ENCODE measurements at places on chromosomes 4 and X.

- no peak for DNase-seq
Measured at GRCh38 chr4:184854673-184855072, 28.9 kb upstream of the ACSL1 start.

DNA sequence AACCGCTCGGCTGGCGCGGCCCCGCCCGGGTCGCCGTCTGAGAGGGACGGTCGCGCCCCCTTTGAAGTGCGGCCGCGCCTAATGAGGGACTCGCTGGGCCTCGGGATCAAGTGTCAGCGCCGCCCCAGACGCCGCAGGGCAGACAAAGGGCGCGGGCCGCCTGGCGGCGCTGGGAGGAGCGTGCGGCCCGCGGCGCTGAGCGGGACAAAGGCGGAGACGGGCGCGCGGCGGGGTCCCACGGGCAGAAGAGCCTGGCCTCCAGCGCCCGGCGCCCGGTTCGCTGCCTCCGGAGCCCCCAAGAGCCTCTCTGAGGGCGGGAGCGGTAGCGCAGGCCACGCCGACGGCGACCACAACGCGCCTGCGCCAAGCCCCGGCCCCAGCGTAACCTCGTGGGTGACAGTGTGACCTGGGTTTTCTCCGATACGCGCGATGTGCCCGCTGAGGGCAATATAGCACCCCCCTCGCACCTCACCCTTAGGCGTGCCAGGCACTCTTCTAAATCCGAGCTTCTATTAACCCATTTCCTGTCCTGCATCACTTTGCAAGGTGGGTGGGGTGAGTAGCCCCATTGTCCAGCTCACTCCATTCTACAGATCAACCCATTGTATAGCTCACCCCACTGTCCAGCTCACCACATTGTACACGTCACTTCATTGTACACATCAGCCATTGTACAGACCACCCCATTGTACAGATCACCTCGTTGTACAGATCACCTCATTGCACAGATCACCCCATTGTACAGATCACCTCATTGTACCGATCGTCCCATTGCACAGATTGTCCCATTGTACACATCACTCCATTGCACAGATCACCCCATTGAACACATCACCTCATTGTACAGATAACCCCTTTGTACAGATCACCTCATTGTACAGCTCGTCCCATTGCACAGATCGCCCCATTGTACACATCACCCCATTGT, 33.7 kb upstream of the STX18 start:
- DNase-seq, result peak; percentile 79

- DNase-seq, result no peak
Measured at GRCh38 chr4:165011403-165011802, 20.4 kb upstream of the TRIM60 start.

DNA sequence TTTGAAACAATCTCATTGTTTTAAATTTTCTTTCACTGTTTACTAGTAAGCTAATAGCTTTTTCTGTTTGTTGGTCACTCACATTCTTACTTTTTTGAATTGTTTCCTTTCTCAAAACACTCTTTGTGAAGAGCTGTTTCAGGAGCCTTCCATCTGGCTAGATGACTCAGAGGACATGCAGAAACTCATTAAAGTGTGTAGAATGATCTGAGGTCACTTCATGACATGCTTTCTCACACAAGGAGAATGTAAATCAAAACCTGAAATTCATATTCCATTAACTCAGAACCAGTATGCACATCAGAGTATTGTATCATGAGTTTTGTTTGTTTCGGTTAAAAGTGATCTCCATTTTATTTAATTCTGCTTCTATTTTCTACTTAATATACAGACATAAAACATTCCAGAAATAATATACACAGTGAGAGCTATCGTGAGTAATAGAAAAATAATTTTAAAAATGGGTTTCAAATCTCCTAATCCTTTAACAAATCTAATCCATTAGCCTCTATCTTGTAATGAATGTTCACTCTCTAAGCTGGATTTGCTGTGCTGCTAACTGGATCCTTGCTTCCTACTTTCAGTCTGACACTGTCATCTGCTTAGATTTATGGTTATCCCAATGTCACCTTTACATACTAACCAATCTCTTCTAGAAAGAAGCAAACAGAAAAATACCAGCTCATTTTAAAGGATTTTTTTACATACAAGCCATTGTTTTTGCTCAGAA, 449.6 kb downstream of the FSTL5 start:
- DNase-seq, result no peak

- DNase-seq, result no peak
Measured at GRCh38 chr4:124873361-124874171, 161.0 kb upstream of the ANKRD50 start.

DNA sequence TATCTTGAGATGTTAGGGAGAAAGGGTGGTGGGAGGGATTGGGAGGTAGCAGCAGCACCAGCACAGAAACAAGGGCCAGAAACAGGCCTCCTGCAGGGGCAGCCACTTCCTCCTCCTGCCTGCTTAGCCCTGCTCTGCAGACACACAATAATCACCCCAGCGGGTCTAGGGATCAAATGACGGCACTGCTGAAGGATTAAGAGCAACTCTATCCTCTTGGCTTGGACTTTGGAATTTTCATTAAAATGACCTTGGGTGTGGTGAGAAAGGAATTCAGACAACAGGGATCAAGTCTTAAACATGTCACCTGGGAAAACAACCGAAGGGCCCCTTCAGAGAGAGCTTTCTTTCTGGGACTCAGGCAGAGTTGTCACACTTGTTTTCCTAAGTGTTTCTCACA, 353.4 kb downstream of the SPRY1 start:
- peak; percentile 79 for DNase-seq

DNA sequence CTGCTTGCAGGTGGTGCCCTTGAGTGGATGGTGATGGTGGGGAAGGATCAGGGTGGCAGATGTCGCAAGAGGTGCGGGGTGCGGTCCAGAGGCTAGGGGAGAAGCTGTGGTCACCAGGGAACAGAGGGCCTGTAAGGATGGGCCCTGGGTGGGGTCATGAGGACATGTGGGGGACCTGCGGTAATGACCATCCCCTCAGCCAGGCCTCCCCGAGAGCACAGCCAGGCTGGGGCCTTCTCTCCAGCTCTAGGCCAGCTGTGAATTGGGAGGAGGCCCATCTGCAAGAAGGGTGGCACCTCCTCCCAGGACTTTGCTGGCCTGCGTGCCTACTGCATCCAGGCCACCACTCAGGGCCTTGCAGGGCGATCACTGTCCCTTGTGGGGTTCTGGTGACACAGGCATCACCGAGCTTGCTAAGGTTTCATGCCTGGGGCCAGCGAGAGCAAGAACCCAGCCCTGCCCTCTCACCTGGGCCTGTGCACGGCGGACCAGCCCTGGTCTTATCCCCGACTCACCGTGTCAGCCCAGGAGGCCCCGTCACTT, 34.1 kb upstream of the MXD4 start:
- DNase-seq, result no peak

GRCh38 chr4:15799701-15800100, 21.6 kb downstream of the CD38 start:
- no peak for DNase-seq

GRCh38 chr4:22522206-22522605, 6.3 kb upstream of the ADGRA3 start:
- no peak for DNase-seq

GRCh38 chr4:48543796-48544195, 53.7 kb downstream of the ZAR1 start:
- no peak for DNase-seq

- DNase-seq, result peak; percentile 6
Measured at GRCh38 chrX:115606861-115607260, 45.9 kb downstream of the PLS3 start.

GRCh38 chr4:95363966-95364365, 184.8 kb downstream of the UNC5C start:
- DNase-seq, result no peak

GRCh38 chrX:137428221-137428661, 137.7 kb upstream of the ZIC3 start:
- no peak for DNase-seq

- no peak for DNase-seq
Measured at GRCh38 chrX:133959972-133960371, 25.4 kb downstream of the GPC3 start.

Data from Caco-2 (cell line).